ENCODE measurements at places on chromosomes 5 and 9.

DNA sequence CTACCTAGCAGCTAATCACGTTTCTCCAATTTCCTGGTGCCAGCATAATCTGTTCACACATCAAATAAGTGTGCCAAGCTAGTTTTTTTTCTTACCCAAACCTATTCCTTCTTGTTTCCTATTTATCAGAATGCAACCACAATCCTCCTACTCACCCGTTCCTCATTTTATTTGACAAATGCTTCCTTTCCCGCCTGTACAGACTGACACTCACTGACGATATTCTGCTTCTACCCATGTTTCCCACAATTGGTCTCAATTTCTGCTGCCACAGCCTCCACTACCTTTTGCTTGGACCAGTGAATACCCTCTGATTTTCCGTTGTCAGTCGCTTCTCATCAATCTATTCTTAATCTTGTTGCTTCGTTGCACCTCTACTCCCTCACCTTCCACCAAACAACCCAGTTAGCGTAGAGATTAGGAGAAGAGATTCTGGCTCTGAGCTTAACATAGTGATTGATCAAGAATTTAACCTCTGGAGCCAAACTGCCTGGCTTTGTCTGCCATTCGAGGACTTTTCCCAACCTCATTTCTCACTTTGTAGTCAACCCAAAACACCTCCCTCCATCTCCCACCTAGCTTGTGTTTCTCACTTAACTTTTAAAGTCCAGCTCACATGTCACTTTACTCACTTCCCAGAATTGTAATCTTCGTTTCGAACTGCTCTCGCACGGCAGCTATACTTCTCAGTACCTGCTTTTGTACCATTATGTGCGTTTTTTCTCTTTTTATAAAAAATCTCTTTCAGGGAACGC lies 729 bp upstream of the TMEM38B start:
- peak; percentile 13 for DNase-seq

- no peak for DNase-seq
Measured at GRCh38 chr9:23615569-23615968, 210.5 kb downstream of the ELAVL2 start.

- DNase-seq = no peak
Measured at GRCh38 chr9:77956555-77956954, 75.1 kb downstream of the GNAQ start.

- DNase-seq = no peak
Measured at GRCh38 chr9:36163049-36163785, 6.0 kb upstream of the CCIN start.

DNA sequence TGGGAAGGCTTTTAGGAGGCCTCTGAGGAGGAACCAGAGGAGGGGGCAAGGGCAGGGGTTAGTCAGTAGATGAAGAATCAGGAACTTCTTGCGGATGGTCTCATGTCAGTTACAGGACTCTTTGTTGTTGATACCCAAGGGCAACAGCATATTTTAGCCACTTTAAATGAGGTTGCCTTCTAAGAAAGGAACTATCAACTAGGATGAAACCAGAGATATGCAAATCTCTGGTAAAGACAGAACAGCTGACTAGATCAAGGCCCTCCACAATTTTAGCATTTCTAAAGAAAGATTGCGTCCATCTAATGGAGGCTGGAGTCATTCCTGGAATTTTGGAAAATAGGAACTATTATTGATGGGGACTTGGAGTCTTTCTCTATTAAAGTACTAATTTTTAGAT lies 57.7 kb upstream of the KLF4 start:
- no peak for DNase-seq

- no peak for DNase-seq
Measured at GRCh38 chr5:31427013-31427723, 104.7 kb downstream of the DROSHA start.

DNA sequence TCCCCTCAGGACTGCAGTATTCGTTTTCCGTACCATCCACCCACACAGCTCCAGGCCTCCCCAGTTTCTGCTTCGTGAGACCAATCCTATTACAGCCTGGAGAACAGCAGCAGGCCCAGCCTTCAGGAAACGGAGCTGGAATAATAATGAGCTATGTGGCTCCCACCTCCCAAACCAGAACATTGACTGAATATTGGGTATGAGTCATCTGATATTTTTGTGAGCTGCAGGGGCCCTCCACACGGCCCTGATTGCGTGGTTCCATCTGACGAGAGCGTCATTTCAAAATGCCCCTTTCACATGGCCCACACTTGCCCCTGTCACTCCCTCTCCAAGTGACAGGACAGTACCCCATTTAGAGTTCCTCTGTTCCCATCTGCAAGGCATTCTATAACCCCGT lies 192.0 kb downstream of the BRINP1 start:
- DNase-seq = no peak

GRCh38 chr5:115798252-115798651 lies 18.2 kb downstream of the CDO1 start:
- DNase-seq = no peak

- DNase-seq = no peak
Measured at GRCh38 chr9:68978066-68978465, 35.8 kb downstream of the PRKACG start.

DNA sequence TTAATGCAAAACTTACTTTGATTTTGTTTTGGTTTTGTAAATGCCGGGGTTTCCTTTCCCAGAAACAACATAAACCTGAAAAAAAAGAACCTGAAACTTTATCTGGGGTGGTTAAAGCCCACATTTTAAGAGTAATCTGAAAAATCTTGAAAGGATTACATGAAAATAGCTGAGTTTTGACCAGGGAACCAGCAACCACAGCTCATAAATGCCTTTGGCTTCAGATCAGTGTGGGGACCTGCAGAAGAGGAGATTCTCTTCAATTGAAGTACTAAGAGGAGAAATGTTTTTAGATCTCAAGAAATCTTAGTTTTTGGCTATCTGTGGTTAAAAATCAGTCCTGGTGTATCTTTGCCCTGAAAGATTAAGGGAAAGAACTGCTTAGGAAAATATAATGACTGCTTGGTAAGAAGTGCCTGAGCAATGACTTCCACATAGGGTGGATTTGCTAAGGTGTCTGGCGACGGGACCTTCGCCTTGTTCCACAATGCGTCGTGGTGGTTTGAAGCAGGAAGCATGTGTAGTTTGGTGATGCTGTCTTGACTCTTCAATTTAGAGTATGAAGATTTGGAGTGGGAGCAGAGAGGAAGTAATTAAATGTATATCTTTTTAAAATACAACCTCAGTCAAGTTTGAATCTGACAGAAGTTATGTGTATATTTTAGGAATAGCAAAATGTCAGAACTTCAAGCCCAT lies 186.5 kb downstream of the MAN2A1 start:
- DNase-seq = no peak

- DNase-seq = no peak
Measured at GRCh38 chr9:131942146-131942720, 137.4 kb downstream of the MED27 start.

DNA sequence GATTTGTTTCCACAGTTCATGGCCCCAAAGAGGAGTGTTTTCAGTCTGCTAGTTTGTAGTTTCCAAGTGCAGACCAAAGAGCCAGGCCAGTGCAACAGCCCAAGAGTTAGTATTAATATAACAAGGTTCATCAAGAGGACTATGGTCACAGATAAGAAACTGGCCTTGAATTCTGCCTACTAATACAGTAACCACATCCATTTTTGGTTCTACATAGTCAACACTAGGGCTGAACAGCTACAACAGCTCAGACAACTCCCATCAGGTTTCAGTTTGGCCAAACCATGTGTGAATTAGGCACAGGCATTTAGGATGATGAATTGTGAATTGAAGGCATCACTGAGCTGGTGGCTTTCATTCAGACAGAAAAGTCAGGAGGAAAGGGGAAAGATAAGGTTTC lies 13.8 kb upstream of the UBQLN1 start:
- DNase-seq = no peak

GRCh38 chr5:133205649-133206048 lies 153.8 kb downstream of the HSPA4 start:
- no peak for DNase-seq

- DNase-seq = no peak
Measured at GRCh38 chr9:110214586-110215355, 6.8 kb upstream of the C9orf152 start.

- no peak for DNase-seq
Measured at GRCh38 chr9:70479880-70480291, 65.4 kb upstream of the KLF9 start.

GRCh38 chr9:120362446-120362845 lies 217.5 kb downstream of the CDK5RAP2 start:
- no peak for DNase-seq

Data from CD4-positive, alpha-beta T cell treated with Interleukin-1 beta for 1 hour (primary cell).